ENCODE measurements at places on chromosomes 11 and 22.

GRCh38 chr22:30824711-30825110 lies 130.0 kb downstream of the OSBP2 start:
- no peak for DNase-seq

DNA sequence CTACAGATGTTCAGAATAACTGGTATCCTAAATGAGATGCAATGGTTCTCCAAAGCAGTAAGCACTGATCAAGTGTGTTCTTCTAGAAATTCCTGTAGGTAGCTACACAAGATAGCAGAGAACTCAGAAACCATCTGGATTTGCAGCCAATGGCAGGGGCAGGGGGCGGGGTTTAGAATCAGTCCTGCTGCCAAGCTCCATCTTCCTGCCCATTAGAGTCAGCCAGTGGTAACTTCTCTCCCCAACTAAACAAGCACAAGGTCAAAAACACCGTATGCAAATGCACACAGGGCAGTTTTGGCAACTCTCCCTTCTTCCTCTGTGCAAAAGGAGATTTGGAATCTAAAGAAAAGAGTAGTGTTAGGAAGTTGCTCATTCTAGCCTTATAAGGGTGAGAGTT lies 237.5 kb upstream of the CCDC90B start:
- DNase-seq = no peak

DNA sequence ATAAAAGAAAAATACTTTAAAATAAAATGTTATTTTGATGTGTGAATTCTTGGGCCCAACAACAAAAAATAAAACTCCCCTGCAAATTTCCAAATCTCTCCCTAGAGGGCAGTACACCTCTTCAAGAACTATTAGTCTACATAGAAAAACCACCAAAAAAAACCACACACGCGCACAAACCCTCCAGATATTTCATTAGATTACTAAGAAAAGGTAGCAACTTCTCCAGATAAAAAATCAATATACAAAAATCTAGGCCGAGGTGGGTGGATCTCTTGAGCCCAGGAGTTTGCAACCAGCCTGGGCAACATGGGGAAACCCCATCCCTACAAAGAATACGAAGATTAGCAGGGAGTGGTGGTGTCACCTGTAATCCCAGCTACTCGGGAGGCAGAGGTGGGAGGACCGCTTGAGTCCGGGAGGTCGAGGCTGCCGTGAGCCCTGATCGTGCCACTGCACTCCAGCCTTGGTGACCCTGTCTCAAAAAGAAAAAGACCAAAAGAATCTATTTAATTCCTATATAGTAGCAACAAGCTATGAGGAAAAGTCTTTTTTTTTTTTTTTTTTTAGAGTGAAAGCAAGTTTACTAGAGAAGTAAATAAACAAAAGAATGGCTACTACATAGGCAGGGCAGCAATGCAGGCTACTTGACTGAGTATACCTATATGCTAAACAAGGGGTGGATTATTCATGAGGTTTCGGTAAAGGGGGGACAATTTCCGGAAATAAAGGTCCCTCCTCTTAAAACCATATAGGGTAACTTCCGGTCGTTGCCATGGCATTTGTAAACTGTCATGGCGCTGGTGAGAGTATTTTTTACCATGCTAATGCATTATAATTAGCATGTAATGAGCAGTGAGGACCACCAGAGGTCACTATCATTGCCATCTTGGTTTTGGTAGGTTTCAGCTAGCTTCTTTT lies 13.1 kb downstream of the B3GNT6 start:
- DNase-seq = peak; percentile 75

- no peak for DNase-seq
These were observed 2.6 kb downstream of the CNTF start for GRCh38 chr11:58625086-58625485.

DNA sequence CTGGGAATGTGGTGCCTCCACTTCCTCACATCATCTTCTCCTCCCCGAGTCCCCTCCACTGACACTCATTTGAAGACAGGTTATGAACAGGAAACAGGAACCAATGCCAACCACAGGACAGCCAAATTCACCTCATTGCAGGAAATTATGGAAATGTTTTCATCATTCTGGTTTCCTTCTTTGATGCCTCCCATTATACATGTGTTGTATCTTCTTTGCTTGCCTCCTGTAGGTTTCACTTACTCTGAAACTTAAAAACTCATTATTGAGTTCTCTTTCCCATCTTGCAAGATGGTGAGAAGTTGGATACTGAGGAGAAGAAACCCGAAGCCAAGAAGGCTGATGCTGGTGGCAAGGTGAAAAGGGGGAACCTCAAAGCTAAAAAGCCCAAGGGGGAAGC lies 108.5 kb downstream of the PHF21B start:
- no peak for DNase-seq

DNA sequence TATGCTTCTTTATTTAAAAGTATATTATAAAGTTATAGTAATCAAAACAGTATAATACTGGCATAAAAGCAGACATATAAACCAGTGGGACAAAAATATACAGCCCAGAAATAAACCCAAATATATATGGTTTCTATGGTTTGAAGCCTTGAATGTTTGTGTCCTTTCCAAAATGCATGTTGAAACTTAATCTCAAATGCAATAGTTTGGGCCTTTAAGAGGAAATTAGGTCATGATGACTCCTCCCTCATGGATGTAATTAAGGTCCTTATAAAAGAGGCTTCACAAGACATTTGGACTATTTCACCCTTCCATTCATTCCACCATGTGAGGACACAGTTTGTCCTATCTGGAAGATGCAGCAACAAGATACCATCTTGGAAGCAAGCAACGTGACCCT lies at the start of gene MS4A6E:
Gene MS4A6E (plus strand): TSS at position 301 of the 400 bp plus-strand sequence. CDS start 7,641 bp downstream, outside the sequence.
- no peak for DNase-seq

GRCh38 chr11:122861631-122862030 lies 20.9 kb upstream of the JHY start:
- DNase-seq = no peak

DNA sequence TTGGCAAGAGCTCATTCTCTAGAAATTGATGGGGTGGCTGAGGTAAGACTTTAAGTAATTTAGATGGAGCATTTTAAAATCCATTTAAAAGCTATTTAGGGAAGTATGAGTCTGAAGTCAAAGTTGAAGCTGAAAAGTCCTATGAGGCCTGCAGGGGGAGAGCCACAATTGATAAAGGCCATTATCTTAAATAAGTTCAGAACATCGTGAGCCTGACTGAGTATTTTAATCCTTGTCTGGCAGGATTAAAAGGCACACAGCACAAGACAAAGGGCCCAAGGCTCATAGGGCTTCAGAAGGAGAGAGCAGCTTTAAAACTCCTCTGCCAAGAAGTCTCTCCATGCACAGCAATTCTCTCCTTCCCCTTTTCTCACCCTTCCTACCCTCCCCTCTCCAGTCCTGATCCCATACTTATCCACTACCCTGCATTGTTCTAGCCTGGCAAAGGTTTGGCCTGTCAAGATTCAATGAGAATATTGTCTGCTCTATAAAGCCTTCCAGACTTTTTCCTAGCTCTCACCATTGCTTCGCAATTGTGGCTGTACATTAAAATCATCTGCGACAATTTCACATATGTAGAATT lies 1312.9 kb downstream of the FAM181B start:
- no peak for DNase-seq

- no peak for DNase-seq
These were observed 15.6 kb downstream of the KIAA1671 start for GRCh38 chr22:24968066-24968561.

- DNase-seq = no peak
These were observed 15.4 kb downstream of the ARHGEF17 start for GRCh38 chr11:73323464-73323863.

GRCh38 chr22:18091916-18092526 lies 14.2 kb downstream of the PEX26 start:
- no peak for DNase-seq

GRCh38 chr11:46392421-46393230 lies 1.1 kb upstream of the CHRM4 start:
- DNase-seq = peak; percentile 89

GRCh38 chr11:34630544-34630943 lies 9.7 kb downstream of the EHF start:
- no peak for DNase-seq

GRCh38 chr11:134119094-134119493 lies 50.2 kb downstream of the JAM3 start:
- DNase-seq = no peak

- no peak for DNase-seq
These were observed 99.9 kb upstream of the CD44 start for GRCh38 chr11:35039076-35039475.

DNA sequence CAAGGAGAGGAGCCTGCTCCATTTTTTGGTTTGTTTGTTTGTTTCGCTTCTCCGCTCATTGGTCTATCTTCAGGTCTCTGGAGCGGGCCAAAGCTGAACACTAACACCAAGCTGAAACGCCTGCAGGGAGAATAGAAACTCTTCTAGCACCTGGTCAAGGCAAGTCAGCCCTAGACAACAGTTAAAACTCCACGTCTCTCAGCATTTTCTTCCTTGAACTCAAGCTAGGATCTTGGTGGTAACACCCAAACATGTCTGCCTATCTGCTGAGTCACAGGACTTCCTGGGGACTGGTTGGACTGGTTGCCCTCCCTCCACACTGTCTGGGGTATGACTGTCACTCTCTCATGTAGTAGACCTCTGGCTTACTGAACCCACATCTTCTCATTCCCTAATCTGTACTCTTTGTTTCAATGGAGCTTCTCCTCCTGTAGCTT lies 23.9 kb upstream of the RBFOX2 start:
- DNase-seq = no peak

- peak; percentile 85 for DNase-seq
These were observed 4.1 kb downstream of the SUN2 start for GRCh38 chr22:38751422-38752346.

DNA sequence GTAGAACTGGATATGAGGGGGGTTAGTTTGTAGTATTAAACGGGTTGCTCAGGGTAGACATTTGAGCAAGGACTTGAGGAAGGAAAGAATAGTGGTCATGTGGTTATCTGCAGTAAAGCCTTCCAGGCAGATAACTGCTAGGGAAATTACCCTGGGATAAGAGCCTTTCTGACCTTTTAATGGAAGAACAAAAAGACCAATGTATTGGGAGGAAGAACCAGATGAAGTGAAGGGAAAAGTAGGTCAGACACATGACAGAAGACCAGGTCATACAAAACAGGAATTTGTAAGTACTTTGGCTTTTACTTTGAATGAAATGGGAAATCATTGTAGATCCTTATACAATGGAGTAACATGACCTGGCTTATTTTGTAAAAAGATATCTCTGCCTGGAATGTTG lies 241.9 kb upstream of the CTSC start:
- DNase-seq = no peak

- no peak for DNase-seq
These were observed 2.1 kb downstream of the FXYD6 start for GRCh38 chr11:117874253-117874909.

- no peak for DNase-seq
These were observed 67.6 kb downstream of the PARVA start for GRCh38 chr11:12445001-12445400.

GRCh38 chr11:123690485-123690884 lies 36.1 kb upstream of the SCN3B start:
- no peak for DNase-seq

DNA sequence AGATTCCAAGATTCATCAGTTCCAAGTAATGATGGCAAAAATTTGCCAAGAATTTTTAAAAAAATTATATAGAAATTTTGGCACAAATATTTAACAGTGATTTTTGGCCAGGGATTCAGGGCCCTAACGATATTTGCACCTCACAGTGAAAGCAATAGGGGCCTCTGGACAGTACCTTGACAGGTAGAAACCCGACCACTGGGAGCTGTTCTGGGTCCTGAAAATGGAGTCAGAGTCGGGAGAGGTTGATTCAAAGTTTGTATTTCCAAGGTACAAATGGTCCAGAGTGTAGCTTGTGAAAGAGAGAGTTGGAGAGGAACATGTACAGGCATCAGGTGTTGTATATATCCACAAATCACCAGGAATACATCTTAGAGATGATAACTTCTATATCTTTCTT lies 41.6 kb downstream of the MRGPRX2 start:
- no peak for DNase-seq

GRCh38 chr11:579830-580601 lies 3.7 kb downstream of the PHRF1 start:
- no peak for DNase-seq

DNA sequence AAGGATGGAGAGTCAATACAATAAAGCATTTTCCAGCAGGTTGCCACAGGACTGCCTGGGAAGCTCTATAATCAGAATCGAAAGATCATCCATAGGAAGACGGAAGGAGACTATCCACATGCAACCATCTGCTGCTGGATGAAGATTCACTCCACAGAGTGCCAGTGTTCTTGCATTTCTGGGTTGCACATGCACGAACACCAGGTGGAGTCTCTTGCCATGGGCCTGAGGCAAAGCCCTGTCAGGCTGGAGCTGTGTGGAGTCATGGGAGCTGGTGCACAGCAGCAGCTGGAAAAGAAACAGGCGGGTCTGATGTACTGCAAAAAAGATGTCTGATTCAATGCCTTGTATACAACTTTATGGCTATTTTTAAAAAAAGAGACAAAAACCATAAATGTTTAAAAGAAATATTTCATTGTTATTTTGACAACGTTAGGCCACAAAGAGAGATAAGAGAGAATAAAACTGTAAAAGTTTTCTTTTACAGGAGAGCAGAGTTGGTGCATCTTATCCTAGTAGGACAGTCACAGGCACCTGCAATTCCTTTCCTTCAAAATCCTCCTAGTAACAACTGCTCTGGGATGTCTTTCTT lies 12.9 kb upstream of the FAT3 start:
- no peak for DNase-seq

DNA sequence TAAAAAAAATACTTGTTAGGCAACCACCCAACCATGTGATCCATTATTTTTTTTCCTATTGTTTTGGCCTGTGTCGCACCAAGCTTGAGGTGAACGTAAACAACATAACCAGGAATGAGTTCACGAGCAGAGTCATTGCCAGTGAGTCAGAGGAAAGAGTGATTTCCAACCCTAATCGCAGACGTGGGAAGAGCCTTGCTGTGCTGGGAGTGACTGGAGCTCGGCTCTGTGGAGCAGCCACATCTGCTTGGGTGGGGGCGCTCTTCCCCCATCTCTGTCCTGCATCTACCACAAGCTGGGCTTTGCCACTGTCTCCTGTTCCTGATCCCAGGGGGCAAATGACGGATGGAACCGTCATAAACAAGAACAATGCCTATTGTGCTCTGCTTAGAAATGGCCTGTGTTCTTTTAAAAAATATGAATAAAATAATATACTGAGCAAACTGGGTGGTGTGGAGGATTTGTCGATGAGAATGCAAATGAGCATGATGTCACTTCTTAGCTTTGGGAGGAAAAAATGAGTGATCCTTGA lies 210.0 kb downstream of the KIRREL3 start:
- DNase-seq = no peak

GRCh38 chr11:73244589-73245240 lies 26.6 kb downstream of the P2RY2 start:
- DNase-seq = no peak

Measured in activated CD8-positive, alpha-beta memory T cell treated with anti-CD3 and anti-CD28 coated beads for 24 hours (primary cell).